ENCODE measurements at places on chromosomes 16 and 17.

GRCh38 chr16:31458073-31458843 lies 1.0 kb upstream of the ARMC5 start:
- DNase-seq = no peak

GRCh38 chr16:70380248-70380918 lies 33.7 kb downstream of the DDX19A start:
- no peak for DNase-seq

- no peak for DNase-seq
Measured at GRCh38 chr16:10685709-10686108, 9.0 kb downstream of the TEKT5 start.

DNA sequence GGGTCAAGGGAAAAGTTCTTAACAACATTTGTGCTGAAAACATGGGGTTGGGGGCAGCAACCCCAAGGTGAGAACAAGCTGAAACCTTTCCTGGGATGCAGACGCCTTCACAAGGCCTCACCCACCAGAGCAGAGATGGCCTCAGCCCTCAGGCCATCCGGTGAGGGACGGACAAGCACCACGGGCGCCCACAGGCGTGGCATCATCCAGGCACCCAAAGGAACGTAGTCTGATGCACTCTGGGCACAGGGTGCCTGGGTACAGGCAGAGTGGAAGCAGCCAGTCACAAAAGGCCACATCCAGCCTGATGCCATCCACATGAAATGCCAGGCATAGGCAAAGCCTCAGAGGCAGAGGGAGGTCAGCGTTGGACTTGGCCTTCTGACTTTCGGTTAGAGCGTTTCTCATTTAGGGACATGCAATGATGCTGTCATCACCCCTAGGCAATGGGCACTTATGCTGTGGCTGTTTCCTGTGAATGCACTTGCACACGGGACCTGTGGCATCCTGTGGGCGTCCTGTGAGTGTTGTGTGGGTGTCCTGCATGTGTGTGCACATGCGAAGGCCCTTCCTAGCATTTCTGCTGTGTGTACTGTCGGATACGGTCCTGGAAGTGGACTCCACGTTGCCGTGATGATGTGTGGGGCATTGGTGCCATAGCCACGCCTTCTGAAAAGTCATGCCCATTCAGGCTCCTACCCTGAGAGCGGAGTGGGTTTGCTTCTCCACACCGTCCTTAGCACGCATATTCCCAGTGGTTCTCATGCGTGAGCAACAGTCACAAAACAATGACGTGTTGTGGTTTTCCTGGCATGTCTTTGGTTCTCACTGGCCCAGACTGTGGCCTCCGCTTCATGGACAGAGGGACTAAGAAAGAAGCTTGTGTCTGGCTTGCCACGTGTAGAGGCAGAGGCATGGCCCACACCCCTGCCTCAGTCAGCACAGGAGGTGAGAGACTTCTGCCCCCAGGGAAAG lies 52.7 kb upstream of the ZNF469 start:
- no peak for DNase-seq

GRCh38 chr16:14405611-14406537 lies 224.2 kb downstream of the PARN start:
- no peak for DNase-seq

DNA sequence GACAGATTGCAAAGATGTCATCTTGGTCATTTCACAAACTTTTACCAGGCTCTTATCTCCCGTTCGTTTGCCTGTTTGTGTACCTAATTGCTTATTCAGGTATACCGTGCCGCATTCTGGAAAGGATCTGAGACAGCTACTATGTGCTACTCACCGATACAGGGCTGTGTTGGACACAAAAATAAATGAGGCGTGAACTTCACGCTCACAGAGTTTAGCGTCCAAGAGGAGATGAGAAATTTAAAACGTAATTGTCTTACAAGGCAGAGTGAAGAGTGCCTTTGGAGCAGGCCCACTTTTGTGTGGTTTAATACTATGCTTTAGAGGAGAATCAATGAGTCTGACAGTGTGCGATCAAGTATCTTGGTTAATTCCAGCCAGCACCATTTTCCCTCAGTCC lies 26.7 kb downstream of the MAF start:
- no peak for DNase-seq

DNA sequence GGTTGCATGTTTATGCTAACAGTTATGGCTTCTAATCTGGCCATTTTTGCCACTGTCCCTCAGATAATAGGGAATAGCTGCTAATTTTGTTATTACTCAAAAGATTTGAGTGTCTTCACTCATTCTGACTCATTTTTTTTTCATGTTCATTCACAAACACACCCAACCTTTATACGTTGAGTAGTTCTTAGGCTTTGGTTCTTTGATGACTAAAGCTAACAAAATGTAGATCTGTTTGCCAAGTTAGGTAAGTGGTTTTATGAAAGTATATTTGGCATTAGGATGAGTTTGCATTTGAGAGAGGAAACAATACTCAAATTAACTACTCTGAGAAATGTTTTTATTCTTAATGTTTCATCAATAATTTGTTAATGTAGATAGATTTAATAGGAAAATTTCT lies 3.6 kb downstream of the MAP2K4 start:
- peak; percentile 48 for DNase-seq

- DNase-seq = no peak
Measured at GRCh38 chr16:17836868-17837602, 366.3 kb upstream of the XYLT1 start.

DNA sequence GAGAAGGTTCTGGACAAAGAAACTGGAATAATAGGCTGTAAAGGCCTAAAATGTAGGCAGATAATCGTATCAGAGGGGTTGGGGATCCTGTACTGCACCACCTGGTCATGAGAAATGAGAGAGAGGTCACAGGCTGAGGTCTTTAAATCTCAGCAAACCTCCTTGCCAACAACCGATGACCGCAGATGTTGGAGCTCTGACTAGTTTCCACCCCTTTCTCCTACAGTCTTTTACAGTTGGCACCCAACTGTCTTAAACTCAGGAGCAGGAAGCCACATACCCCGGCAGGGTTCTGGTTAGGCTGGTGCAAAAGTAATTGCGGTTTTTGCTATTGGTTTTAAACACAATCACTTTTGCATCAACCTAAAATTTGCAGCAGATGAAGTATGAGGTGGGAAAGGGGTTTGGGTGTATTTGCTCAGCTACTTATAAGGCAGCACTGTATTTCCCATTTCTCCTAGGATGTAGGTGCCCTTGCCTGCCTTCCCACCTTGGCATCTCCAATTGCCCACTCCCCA lies 261.8 kb upstream of the MYOCD start:
- no peak for DNase-seq

DNA sequence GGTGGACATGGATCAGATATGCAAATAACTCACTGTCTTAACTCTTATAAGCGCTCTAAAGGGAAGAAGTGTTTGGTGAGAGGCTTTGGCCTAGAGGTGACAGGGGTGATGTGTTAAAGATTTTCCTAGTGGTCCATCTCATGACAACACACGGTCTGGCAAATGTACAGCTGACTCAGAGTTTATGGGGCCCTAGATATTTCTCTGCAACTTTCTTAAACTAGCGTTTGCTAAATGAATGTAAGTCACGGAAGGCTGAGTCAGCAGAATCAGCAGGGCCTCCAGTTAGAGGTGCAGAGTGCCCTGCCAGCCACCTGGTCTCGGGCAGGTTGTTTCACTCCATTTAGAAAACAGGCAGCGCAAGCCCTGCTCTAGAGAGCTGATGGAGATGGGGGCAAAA lies 40.1 kb downstream of the CLEC16A start:
- DNase-seq = no peak

DNA sequence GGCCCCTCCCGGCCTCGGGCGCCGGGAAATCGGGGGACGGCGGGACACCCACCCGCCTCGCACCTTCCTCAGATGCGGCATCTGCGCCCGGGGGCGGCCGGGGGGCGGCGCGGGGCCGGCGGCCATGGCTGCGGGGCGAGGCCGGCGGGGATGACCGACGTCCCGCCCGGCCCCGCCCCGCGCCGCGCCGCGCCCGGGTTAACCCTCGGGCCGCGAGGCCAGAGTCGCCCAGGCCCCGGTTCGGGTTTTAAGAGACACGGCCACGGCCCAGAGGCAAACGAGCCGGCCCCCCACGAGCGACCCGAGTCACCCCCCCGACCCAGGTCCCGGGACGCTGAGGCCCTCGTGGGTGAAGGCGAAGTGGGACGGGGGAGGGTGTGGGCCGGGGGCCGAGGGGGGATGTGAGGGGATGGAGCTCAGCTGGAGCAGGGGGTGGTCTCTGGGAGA lies at the start of gene RGS11:
Gene RGS11, minus strand, starts transcription at position 159 of the 447 bp plus-strand sequence. Its CDS starts 33 bp downstream, at position 126.
- no peak for DNase-seq

GRCh38 chr17:28242791-28243190 lies 76.2 kb upstream of the TMEM97 start:
- DNase-seq = no peak

- peak; percentile 8 for DNase-seq
Measured at GRCh38 chr16:83772806-83773205, 35.0 kb upstream of the HSBP1 start.

DNA sequence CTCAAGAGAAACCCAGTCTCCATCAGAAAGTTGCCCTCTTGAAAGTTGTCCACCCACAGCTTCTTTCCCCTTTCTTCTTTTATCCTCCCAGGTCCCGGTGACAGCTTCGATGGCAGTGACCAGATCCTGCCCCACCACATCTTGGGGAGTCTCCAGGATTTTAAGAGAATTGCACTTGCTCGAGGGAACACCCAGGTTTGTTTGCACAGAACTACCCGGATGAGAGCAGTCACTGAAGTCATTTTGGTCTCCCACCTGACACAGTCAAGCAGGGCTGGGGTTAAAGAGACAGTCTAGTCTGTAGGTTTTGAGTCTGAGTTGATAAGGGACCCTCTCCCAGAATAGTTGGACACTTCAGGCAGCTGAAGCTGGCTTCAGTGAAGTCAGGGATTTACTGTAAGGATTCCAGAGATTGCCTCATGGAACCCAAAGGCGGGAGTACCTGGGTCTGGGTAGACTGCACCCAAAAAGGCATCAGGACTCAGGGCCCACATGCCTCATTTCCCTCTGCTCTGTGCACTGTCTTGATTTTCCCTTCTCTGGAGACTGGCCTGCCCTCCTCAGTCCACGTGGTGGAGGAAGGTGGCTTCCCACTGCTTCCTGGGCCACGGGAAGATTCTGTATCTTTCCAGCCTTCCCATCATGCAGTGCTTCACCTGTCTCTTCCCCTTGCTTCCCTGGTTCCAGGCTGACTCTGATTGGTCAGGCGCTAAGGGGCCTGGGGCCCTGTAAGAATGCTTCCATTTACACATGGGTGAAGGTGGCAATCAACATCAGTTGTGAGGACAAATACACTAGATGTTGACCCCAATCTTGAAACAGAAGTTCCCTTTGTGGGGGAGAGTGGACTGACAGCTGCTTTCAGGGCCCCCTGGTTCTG lies 9.5 kb downstream of the MYCBPAP start:
- DNase-seq = no peak

GRCh38 chr17:45336390-45337182 lies 19.8 kb upstream of the MAP3K14 start:
- DNase-seq = no peak

DNA sequence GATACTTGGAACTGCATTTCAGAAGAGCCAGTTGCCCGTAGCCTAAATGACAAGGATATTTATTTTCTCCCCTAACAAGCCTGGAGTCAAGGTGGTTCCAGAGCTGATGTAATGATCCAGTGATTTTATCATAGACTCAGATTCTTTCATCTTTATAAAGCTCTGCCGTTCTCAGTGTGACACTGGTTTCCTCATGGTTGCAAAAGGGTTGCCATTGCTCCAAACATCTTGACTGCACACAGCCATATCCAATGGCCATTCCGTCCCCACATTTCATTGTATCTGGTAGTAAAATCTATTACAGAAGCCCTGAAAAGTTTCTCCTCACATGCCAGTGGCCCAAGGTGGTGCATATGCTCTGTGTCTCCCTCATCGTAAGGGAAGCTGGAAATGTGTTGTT lies 63.1 kb upstream of the SDK2 start:
- no peak for DNase-seq

- no peak for DNase-seq
Measured at GRCh38 chr17:40022497-40022896, 7.3 kb downstream of the CSF3 start.

- no peak for DNase-seq
Measured at GRCh38 chr17:44905006-44906000, 6.1 kb upstream of the EFTUD2 start.

GRCh38 chr17:49297141-49297540 lies 64.9 kb downstream of the ZNF652 start:
- DNase-seq = no peak

- DNase-seq = no peak
Measured at GRCh38 chr17:4375039-4375748, 8.7 kb upstream of the UBE2G1 start.

- DNase-seq = no peak
Measured at GRCh38 chr16:12304861-12305596, 328.5 kb downstream of the SNX29 start.

DNA sequence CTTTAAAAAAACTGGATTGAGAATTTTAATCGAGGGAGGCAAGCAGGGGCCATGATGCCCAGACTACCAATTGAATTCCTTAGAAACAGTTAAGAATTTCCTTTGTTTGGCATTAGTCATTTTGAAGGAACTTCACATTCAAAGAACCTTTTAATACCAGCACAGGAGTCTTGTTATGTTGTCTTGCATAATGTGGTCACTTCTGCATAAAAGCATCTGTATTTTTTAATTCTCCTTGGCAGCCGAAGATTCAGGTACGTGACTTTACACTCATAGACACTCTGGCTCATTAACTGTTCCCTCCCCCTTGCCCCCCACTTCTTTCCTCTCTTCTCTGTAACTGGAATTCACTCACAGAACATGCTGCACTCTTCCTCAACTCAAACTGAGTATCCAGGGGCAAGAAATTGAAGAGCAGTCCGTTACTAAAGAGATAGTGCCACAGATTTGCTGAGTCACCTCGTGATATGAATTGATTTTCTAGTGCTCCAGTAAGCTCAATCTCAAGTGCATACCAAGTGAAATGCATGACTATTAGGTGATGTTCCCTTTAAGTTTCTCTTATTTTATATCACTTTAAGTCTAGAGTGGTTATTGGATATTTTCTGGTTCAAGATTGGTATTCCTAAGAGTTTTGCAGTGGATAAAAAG lies 572.2 kb upstream of the SOX9 start:
- no peak for DNase-seq

DNA sequence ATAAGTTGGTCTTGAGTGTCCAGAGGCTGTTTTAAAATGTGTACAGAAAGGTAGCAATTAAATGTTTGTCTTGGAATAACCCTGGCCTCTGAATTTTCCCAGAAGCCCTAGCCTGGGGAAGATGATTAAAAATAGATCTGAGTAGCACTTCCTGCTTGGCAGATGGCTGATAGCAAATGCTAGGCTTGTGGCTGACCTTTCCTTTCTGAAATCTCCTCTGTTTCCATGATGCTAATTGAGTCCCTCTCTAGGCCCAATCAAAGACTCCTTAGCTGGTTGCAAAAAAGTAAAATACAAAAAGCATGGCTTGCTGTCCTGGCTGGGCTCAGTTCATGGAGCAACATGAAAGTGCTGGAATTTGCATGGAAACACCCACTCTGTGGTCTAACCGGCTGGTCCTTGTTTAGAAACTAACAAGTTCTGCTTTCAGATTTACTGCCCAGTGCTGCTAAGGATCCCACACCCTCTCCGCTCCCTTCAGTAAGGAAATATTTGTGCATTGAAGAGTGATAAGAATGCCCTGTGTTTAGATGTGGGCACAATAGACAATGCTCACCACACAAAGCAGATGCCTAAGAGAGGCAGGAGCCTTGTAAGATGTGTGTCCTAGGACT lies 40.8 kb downstream of the YPEL2 start:
- DNase-seq = peak; percentile 87

All from LNCaP clone FGC (cell line).